ENCODE measurements at places on chromosomes 13 and 19.

GRCh38 chr13:27641711-27642502, 20.2 kb downstream of the POLR1D start:
- no peak for DNase-seq

GRCh38 chr19:20367811-20368294, 197.7 kb downstream of the ZNF737 start:
- DNase-seq = peak; percentile 97

GRCh38 chr13:113969973-113970611, 3.8 kb downstream of the C13orf46 start:
- DNase-seq = no peak

- DNase-seq = peak; percentile 69
Observed at GRCh38 chr13:108961542-108962125, 332.2 kb downstream of the MYO16 start.

DNA sequence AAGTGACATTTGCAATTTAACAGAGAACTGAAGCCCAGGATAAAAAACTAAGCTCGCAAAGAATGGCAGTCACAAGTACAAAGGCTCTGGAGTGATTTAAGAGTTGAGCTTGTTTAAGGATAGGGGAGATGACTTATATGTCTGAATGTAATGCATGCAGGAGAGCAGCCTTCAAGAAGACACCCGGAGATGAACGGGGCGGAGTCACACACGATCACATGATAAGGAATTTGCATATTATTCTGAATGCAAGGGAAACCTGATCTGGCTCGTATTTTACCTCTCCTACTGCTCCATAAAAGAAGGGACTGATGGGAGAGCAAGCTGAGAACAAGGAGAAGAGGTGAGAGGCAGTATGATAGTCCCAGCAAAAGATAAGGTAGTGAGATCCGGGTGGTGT, 12.9 kb downstream of the TBC1D4 start:
- DNase-seq = peak; percentile 47

GRCh38 chr19:639253-640160, at the start of gene FGF22:
Gene FGF22 (plus strand): TSS chr19:639879. CDS start chr19:639926, 47 bp downstream.
- peak; percentile 90 for DNase-seq

GRCh38 chr19:55132453-55133129, 15.2 kb upstream of the PPP1R12C start:
- DNase-seq = no peak

GRCh38 chr19:47230921-47231214, at the start of gene BBC3:
Gene BBC3 (minus strand): TSS chr19:47231199. CDS start chr19:47228431, 2,768 bp downstream.
- DNase-seq = no peak

GRCh38 chr19:8355631-8356402, 8.1 kb upstream of the ANGPTL4 start:
- DNase-seq = no peak

DNA sequence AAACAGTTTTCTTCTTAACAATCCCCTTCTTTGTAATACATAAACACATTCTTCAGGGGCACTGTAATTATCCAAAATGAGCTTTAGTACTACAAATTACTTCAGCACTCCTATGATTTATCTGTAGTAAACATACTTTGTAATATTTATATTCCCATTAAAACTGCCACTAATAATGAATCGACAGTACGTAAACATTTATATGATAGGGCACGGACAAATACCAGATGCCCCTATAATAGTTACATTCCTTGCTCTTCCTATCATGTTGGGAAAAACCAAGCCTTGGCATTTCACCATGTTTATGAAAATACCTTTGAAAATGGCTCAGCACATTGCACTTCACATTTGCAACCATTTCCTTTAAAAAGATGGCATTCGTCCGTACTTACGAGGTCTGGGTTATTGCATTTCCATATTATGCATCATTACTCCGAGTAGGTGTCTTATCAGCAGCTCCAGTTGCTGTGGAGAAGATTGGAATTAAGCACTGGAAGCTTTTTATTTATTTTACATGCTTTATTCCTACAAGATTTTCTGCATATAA, 1043.4 kb downstream of the DIAPH3 start:
- DNase-seq = no peak

GRCh38 chr19:23882493-23882892, 32.2 kb upstream of the ZNF726 start:
- no peak for DNase-seq

DNA sequence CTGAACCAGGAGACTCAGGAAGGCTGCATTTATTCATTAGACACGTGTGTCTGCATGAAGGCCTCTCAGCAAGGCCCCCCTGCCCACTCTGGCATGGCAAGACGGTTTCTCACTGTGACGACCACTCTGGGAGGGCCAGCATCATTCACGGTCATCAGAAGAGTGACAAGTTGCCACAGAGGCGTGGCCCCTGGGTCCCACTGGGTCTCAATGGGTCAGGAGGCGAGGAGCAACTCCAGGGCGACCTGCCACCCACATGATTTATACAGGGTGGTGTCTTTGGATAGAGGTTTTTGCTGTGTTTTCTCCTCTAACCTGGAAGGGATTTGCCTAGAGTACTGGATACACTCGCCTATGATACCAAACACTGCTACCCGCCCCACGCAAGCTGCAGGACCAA, 60.7 kb downstream of the KLF2 start:
- DNase-seq = no peak

DNA sequence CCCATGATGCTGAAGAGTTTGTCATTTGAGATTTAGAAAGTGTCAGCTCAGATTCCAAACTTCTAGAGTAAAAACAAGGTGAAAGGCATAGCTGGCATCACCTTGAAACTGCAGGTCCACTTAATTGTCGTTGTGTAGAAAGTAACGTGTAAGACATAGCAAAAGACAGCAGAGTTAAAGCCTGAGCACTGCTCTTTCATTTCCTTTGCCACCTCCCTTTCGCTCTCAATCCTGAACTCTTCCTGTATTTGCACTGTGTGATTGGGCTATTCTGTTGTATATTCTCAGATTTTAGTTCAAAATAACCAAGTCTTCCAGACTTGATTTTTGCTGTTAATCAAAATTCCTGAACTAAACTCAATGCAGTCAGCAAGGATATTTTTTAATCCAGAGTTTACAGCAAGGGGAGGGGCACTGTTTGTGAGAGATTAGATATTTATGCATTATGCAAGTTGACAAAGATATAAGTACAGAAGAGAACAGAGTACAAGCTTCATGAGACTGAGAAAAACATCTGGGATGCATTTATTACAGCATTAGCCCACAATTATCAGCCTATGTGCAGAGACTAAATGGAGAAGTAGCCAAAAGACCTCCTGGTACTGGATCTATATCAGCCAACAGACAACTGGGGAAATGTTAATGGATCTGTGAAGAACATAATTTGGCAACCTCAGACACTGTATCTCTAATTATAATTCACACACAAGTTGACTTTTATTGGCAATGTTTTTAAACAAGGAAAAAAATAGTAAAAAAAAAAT, 328.6 kb downstream of the SUCLA2 start:
- no peak for DNase-seq

- DNase-seq = no peak
Observed at GRCh38 chr13:90070362-90070761, 1277.1 kb upstream of the MIR17HG start.

DNA sequence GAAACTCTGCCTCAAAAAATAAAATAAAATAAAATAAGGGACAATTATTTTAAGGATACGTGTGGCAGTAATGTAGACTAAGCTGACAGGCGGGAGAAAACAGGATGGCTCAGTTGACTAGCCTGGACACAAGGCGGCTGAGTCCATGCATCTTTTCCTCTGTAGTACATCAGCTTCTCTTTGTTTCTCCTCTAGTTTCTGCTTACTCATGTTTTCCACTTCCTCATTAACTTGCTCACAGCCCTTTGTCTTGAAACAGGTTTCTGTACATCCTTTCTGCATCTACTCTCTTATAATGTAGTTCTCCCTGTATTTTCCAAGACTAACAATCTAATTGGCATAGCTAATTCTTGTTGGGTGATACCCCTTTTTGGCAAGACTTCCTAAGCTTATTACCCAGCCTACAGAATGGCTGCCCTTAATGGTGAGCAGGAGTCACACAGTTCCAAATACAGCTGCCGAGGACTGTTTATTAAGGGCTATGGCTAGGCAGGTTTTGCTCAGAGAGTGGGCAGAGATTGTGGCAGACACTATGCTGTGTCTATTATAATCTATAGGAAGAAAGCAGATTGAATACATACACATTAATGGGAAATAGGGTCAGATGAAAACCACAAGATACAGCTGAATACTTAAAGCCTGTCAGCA, 58.7 kb upstream of the KLF5 start:
- peak; percentile 39 for DNase-seq

- DNase-seq = no peak
Observed at GRCh38 chr19:3368441-3368795, 2.0 kb downstream of the NFIC start.

- DNase-seq = no peak
Observed at GRCh38 chr13:24713022-24713421, 32.8 kb downstream of the ATP12A start.

DNA sequence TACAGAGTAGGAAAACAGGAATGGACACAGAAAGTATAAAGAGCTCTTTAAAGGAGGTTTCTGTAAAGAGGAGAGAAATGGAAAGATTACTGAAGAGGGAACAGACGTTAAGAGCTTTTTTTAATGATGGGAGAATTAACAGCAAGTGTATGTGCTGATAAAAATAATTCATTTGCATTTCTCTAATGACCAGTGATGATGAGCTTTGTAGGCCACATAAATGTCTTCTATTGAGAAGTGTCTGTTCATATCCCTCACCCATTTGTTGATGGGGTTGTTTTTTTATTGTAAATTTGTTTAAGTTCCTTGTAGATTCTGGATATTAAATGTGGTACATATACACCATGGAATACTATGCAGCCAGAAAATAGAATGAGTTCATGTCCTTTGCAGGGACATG, 40.0 kb downstream of the MYO16 start:
- DNase-seq = peak; percentile 25

DNA sequence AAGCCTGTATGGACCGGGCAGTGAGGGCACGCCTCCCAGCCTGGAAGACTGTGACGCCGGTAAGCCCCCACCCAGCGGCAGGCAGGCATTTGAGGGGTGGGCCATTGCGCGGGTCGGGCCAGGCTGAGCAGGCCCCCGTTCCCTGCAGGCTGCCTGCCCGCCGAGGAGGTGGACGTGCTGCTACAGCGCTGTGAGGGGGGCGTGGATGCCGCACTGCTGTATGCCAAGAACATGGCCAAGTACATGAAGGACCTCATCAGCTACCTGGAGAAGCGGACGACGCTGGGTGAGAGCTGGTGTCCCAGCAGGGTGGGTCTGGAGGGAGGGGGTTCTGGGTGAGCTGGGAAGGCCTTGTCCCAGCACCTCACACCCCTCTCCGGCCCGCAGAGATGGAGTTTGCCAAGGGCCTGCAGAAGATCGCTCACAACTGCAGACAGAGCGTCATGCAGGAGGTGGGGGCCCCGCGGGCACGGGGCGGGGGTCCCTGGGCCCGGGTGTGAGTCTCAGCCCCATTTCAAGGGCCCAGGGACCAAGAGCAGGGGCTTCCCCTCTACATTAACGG, 7.1 kb downstream of the ARHGAP45 start:
- no peak for DNase-seq

DNA sequence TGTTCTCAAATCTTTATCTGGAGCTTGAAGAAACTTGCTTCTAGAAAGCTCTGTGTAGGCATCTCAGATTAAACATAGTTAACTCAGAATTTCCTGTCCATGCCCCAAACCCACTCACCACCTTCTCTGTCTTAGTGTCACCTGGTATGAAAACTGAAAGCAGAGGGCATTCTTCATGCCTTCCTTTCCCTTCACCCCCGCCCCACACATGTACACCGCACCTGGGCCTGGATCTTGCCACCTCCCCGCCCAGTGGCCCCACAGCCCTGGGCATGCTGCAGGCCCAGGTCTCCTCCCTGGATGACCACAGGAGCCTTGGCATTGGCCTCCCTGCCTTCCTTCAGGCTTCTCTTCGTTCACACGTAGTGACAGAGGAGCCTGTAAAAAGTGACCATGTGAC, 15.8 kb downstream of the CFAP97D2 start:
- DNase-seq = no peak

DNA sequence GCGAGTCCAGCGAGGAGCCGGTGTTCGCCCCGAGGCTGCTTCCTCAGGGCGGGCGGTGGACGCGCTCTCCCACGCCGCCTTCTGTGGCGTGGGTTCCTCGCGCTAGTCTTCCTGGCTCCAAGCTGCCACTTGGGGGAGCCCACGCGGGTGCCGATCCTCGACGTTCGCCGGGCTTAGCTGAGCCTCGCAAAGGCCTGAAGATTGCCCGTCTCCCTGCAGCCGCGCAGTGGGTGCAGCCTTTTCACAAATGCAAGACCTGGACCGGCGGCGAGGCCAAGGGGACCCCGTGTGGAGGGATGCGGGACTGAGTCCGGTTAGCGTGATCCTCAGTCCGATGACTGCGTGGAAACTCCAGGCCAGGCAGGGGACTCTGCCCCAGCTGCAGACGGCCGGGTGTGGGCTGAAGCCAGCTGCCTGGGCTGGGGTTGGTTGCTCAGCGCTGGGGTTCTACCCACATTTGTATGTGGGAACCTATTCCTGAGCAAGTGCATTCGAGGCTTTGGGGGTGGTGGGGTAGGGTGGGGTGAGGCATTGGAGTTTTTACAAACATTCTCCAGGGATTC, 16.6 kb upstream of the LRP3 start:
- peak; percentile 63 for DNase-seq

DNA sequence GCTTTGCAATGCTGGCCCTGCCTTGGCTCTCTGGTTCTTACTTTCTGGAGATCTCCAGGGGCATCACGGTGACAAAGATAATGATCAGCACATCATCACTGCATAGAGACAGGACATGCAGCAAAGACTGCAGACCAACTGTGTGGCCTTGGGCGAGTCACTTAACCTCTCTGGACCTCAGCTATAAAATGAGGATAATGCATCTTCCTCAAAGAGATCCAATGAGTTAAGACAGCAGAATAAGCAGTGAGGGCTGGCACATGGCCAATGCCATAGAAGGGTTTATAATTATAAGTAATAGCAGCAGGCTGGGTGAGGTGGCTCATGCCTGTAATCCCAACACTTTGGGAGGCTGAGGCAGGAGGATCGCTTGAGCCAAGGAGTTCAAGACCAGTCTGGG, 2.4 kb downstream of the MAG start:
- DNase-seq = no peak

- no peak for DNase-seq
Observed at GRCh38 chr19:7602935-7603497, 7.4 kb downstream of the CAMSAP3 start.

DNA sequence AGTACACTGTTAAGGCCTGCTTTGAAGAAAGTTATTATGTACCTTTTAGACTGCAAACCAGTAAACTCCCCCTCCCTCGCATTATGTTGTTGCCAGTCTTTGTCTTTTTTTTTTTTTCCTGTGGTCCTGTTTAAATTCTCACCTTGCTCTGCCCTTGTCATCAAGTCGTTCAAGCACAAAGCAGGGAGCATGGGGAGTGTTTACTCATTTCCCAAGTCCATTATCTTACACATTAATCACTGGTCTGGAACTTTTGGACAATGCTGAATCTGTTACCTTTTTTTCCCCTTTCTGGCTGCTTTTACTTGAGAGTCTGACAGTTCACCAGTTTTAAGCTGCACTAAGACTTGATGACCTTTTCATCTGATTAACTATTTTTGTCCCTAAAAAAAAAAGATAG, 108.2 kb downstream of the DACH1 start:
- DNase-seq = peak; percentile 13

GRCh38 chr13:74966814-74967424, 515.0 kb downstream of the TBC1D4 start:
- DNase-seq = peak; percentile 47

All from mesendoderm (in vitro differentiated cells).